ENCODE measurements at places on chromosomes 12 and 14.

DNA sequence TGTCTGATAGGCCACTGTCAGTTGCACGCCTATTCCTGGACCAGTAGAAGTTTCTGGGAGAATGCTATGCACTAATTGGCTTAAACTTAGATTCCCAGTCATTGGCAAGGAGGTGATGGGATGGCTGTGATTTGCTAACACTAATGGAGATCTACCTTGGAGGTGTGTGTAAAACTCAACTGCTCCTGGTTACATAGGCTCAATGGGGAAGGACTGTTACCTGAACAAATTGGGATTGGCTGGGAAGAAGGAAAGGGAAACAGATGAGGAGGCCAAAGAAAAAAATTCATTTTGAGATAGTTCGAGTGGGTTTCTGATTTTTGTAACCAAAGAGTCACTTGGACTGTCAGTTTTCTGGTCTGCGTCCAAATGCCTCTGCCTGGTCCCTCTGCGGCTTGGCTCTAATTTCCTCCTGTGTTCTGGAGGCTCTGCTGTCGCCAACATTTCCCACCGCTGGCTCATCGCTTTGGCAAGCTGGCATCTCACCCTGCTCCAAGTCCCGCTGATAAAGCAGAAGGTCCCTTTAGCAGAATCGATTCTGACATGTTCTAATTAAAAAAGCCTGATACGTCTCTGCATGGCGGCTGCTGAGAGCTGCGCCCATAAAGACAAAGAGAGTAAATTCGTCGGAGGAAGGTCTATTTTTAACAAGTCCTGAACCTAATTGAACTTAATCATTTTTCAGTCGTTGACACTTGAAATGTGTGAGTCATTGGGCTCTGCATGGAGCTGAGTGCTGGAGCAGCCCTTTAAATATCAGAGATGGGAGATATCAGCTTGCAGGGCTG is 2.0 kb upstream of the CCDC63 start:
- DNase-seq, result no peak

DNA sequence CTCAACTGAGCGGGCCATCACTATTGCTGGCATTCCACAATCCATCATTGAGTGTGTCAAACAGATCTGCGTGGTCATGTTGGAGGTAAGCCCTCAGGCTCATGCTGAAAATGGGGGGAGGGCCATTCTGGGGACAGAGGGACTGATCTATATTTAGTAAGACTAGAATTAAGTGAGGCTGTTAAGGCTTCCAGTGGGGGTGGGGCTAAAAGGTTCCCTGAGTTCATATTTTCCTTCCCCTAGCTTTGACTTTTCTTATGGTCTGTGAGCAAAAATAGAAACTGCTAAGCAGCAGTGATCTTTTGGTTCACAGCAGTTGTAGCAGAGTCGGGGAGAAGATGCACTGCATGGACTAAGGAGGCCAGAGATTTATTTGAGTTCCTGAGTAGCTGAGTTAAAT is 9.2 kb downstream of the PCBP2 start:
- no peak for DNase-seq

- no peak for DNase-seq
These were observed 48.5 kb downstream of the FBXO33 start for GRCh38 chr14:39383741-39384140.

- DNase-seq, result no peak
These were observed 264.0 kb upstream of the GRIP1 start for GRCh38 chr12:66942741-66943465.

- no peak for DNase-seq
These were observed 126.2 kb upstream of the SOX5 start for GRCh38 chr12:24075650-24076049.

- DNase-seq, result peak; percentile 44
These were observed 153.9 kb upstream of the RMST start for GRCh38 chr12:97308576-97309198.

All from EL (cell line).